COR-L47 (cell line): ENCODE measurements at places on chromosomes 6 and 20.
A peak's percentile ranks its signal among the peaks of the same experiment; 100 is the strongest.

GRCh38 chr20:60506061-60506460, 547.8 kb downstream of the CDH26 start:
- DNase-seq, result no peak

DNA sequence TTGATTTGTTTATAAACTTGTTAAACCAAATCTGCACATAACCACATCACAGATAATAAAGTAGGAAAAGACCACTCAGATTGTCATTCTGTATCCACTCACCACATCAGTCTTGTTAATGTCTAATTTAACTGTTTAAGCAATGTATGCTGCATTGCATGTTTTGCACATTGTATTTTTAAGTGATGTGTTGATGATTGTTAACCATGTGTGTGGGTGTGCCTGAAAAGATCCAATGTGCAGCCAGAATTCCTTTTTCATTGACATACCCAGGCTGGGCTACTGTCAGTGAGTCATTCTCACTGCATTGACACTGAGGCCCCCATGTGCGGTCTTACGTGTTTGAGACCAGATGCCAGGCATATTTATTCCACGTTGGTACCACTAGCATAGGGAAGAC, 167.3 kb downstream of the TRMT11 start:
- no peak for DNase-seq

DNA sequence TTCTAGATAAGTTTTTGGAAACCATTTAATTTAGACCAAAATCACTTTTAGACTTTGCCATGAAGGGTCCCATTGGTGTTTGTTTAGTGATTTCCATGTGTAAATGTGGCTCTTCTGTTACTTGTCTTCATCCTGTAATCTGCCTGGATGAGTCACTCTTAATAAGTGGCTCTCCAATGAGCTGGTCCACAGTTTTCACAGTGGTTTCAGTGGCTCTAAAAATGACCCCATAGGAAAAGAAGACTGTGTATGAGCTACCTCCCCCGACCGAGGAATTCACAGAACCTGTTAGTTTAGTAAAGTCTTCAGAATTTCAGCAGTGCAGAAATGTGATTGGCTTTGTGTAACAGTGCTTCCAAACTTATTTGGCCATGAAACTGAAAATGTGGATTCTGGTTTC, 492.0 kb upstream of the MARCKS start:
- no peak for DNase-seq

DNA sequence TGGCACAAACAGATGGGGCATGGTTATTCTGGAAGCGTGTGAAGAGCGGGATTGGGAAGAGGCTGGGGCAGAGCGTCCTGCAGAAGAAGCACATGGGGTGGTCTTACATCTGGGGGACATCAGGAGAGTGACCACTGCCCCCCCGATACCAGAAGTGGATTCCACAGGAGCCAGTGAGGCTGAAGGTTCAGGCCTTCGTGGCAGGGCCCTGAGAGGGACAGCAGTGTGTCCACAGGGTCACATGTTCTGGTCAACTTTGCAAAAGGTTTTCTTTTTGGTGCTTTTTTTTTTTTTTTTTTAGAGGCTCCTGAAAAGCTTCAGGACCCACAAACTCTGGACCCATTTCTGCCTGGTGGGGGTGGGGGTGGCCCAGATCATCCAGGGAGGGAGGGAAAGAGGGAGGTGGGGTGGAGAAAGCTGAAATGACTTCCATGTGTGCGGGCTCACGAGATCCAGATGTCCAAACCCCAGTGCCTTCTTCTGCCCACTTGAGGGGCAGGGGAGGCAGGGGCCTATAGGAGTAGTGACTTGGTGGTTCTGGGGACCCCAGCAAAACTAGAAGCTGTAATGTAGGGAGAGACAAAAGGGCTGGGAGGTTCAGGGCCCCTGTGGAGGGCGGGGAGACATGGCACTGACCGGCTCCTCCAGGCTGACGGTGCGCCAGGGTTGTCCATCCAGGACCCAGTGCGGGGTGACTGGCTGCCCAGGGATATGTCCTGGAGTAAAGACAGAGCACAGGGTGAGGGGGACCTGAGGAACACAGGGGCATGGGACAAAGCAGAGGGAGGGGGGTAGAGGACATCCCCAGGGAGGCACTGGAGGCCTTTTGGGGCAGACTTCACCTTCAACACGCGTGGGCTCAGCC, 2.7 kb downstream of the ADAM33 start:
- DNase-seq, result no peak

- DNase-seq, result no peak
Measured at GRCh38 chr6:120248451-120248850, 898.9 kb upstream of the MAN1A1 start.

GRCh38 chr20:32761831-32762753, at the start of gene DNMT3B:
Gene DNMT3B, plus strand, starts transcription at chr20:32762385. Its CDS starts 17,939 bp downstream, at chr20:32780324.
- peak; percentile 81 for DNase-seq

DNA sequence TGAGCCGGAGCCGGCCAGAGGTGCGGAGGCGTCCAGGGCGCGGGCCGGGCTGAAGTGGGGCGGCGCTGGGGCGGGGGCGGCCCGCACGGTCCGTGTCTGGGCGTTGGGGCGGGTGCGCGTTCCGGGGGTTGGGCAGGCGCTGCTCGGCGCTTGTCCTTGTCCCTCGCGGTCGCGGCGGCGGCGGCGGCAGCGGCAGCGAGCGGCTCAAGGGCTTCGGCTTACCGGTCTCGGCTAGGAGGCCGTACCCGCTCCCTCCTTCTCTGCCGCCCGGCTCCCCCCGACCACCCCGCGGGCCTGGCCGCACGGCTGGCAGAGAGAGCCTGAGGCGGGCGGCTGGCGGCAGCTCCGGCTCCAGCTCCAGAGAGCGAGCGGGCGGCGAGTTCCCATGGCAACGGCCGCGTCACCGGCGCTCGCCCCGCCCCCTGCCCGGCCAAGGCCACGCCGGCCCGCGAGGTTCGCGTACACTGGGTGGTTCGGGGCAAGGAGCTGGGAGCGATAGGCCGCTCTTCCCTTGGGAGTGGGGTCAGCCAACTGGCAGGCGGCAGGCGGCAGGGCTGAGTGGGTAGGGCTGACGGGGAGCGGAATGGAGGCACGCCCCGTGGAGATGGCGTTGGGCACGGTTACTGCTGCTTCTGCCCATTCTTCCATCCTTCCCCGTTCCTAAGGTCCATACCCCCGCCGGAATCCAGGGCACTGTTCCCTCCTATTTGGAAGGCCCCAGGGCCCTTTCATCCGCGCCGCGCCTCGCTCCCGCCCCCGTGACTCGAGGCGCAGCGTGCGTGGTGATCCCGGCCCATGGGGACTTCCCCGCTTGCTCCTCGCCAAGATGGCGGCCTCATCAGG, at the start of gene LRRC73:
Gene LRRC73 (minus strand): TSS at position 363 of the 843 bp plus-strand sequence. CDS start 561 bp downstream, outside the sequence.
- DNase-seq, result peak; percentile 82

DNA sequence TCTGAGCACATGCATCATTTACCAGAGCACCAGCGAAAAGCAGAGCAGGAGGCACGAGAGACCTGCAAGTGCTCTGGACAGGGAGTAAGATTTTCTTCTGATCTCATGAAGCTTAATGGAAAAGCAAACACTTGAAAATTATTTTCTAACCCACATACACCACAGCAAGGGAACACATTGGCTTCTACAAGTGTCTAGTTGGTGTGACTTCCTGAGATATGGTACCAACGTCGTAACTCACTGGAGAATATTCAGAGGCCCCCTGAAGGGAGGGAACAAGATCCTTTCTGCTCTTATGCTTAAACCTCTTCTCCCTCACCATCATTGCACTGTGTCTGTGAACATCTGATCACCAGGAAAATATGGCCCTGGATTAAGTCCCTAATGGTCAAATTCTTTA, 48.6 kb downstream of the PSMB1 start:
- no peak for DNase-seq

GRCh38 chr6:37674161-37674560, 23.5 kb downstream of the MDGA1 start:
- DNase-seq, result no peak

GRCh38 chr6:101534821-101535220, 141.3 kb downstream of the GRIK2 start:
- no peak for DNase-seq

DNA sequence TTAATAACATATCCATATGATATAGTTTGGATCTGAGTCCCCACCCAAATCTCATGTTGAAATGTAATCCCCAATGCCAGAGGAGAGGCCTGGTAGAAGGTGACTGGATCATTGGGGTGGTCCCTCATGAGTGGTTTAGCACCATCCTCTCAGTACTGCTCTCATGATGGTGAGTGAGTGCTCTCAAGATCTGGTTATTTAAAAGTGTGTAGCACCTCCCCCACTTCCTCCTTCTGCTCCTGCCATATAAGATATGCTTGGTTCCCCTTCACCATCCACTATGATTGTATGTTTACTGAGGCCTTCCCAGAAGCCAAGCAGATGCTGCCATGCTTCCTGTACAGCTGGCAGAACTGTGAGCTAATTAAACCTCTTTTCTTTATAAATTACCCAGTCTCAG, 22.9 kb downstream of the IRF4 start:
- no peak for DNase-seq

GRCh38 chr20:4225745-4226144, 210.4 kb upstream of the RNF24 start:
- no peak for DNase-seq

DNA sequence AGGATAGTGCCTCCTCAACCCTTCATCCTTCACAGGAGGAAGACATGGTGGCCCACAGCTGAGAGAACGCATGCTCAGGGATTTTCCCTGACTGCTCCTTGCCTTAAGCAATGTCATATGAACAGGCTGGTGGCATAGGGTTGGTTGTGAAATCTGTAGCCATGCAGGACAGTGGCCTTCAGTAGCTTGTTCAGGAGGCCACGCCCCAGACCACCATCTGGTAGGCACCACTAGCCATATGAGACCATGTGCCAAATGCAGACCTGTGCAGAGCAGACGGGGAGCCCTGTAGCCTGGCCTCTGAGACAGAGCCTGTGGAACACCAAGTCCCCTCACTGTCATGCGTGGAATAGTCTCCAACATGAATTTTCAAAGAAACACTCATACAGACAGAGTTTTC, 76.5 kb downstream of the ADTRP start:
- no peak for DNase-seq

GRCh38 chr6:39440039-39440426, 117.5 kb upstream of the KCNK16 start:
- DNase-seq, result no peak

- no peak for DNase-seq
Measured at GRCh38 chr6:104603108-104603745, 256.5 kb downstream of the HACE1 start.

GRCh38 chr20:10388597-10388996, 45.4 kb downstream of the MKKS start:
- DNase-seq, result no peak

GRCh38 chr6:89554106-89554505, 84.4 kb downstream of the LYRM2 start:
- peak; percentile 42 for DNase-seq
